ENCODE measurements at places on chromosomes 5 and 9.

DNA sequence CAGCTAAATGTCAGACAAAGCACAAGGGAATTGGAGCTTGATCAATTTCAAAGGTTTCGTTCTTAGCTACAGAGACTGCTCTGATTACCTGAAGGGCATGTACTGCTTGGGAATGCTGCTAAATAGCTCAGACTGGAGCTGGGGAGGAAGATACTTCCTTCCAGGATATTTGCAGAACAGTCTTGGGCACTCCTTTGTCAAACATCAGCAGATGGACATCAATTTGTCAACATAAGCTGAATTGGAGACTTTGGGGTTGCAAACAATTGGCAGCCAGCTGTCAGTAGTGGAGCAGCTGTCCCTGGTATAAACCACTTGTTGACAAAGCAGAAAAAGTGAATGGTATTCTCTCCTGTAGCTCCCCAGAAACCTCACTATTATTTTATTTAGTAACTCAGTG is 182.0 kb downstream of the CCDC192 start:
- no peak for DNase-seq

GRCh38 chr5:73454379-73455036 is 5.9 kb upstream of the FOXD1 start:
- no peak for DNase-seq

GRCh38 chr9:2919347-2919746 is 75.5 kb upstream of the PUM3 start:
- DNase-seq: no peak

DNA sequence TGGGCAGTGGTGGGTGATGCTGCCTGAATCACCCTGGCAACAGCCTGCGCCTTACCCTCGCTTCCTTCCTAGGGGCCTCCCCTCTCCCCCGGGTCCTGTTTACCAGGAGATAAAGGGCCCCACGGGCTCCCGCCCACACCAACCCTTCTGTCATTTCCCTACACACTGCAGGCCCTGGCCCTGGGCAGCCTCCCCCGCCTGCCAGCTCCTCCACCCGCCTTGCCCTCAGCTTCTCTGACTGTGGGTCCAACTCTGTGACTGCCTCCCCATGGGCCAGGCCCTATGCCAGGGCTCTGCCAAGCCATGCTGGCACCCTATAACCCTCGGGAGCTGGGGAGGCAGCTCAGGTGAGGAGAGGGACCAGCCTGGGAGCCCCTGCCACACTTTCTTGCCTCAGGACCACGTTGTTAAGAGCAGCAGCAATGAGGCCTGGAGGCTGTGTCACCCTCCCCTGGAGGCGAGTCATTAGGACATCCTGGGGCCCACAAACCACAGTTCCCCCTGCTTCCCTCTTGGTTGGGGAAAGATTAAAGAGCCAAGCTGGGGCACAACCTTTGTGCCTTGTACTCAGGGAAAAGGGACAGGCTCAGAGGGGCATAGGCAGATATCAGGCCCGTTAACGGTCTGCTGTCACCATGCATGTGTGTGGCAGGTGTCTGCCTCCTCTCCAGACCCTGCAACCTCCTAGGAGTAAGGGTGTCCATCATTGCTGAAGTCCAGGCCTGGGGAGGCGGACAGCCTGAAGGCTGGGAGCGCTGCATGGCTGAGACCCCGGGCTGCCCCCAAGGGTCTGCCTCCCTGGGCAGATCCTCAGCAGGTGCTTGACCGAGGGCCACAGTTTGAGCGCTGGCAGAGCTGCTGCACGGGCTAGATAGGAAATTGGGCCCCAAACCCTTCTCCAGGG is 2.8 kb downstream of the MGAT4B start:
- peak; percentile 69 for DNase-seq

DNA sequence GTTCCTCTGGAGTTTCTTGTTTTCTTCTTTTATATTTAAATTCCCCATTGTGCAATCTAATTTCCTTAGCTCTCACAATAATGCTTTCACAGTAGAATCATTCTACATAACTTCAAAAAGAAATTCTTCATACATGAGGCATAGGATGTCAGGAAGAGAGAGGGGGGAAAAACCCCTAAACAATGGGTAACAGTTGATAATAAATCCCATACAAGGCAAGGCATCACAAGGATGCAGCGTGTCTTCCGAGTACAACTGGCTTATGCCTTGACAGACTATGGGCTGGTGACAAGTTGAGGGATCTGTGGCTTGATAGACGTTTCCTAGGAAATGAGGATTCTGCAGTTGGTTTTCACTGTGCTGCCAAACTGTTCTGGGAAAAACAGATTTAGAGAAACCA is 247.4 kb downstream of the ARL15 start:
- DNase-seq: no peak

- no peak for DNase-seq
Observed at GRCh38 chr9:121026260-121026691, 23.8 kb downstream of the C5 start.

DNA sequence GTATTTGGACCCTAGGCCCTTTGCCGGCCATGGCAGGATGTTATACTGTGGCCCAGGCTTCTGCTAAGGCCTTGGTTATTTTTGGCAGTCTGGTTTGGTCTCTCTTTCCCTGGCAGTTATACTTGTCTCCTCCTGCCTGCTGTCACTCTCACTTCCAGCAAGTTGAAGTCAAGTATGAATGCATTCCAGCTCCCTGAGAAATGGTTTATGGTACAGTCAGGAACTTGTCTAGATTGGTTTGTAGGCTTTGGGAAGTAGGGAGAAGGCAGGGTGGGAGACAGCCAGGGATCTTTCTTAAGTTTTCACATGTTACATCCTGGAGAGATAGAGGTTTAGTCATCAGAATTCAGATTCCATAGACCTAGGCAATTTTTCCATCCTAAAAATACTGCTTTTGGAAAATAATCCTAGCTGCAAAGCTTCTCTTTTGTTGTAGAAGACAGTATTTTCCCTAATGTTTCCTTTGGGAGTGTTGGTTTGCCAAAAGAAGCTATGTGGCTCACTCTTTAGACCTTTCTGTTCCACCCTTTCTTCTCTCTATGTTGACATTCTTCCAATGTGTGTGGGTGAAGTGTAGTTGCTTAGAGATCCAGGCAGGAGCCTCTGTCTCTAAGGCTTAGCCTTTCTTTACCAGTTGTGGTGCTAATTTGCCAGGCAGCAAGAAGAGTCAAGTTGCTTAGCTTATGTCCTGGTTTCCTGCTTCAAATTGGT is 2.5 kb upstream of the KDM3B start:
- DNase-seq: no peak

- no peak for DNase-seq
Observed at GRCh38 chr9:70880535-70880934, 240.9 kb downstream of the TRPM3 start.

DNA sequence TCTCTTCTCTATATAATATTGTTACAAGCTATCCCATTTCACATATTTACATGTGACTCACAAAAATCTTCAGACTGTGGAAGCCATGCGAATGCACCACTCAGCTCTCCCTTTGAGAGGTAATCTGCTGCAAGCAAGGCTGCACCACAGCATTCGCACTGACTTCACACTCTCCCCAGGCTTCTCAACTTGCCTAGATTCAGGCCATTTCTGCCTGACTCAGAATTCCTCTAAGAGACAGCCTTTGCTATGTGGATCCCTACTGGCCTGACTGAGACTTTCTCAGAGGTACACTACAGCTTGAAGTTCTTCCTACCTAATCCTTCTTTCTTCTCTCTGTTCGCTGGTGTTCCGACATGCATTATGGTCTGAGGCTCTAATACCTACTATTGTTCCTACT is 21.1 kb upstream of the DMRTA1 start:
- DNase-seq: no peak

DNA sequence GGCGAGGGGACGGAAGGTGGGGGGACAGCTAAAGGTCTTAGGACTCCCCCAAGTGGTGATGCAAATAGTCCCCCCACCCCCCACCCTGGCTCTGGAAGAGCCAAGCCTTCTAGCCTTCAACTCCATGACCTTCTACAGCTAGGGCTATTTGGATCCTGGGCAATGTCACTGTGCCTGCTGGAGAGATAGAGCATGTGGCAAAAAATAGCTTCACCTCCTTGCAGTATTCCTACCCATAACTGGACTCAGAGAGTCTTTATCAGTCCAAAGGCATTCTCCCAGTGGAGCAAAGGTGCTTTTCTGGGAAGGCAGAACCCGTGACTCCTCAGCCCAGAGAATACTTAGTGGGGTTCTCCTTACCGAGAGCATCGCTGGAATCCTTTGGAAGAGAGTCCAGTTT is 48.9 kb upstream of the PPARGC1B start:
- no peak for DNase-seq

DNA sequence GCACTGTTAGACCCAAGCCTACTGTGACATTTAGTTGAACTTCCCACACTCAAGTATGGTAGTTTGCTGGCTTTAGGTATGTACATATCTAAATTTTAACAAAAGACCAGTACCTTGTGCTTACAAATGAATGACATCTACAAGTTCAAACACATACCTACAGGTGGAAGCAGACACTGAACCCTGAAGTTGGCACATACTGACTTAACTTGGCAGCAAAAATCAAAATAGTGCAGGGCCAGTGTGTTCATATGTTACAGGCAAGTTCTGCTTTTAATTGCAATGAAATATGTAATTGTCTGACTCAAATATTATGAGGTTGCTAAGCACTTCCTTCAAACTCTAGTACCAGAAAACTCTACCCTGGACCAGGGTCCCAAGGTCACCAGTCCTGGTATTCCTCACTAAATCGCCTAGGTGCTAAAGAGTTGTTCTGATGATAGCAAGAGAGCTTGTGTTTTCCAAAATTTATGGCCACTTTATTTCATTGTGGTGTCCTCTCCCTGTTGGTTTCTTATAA is 77.4 kb downstream of the MEGF10 start:
- DNase-seq: no peak

DNA sequence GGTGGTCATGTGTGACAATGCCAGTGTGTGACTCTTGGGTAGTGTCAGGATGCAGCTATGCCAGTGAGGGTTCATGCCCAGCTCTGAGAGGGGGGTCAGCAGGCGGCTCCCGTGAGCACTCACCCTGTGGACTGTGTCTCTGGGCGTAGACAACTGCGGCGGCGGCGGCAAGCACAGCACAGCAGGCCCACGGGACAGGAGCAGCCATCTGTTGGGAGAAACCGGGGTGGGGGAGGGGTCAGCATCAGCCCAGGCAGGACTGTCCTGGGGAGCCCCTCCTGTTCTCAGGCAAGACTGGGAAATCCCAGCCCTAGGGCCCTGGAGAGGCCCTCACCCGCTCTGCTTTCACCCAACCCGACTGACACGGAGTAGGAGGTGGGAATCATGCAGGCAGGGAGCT is 20.8 kb downstream of the CNTFR start:
- no peak for DNase-seq

DNA sequence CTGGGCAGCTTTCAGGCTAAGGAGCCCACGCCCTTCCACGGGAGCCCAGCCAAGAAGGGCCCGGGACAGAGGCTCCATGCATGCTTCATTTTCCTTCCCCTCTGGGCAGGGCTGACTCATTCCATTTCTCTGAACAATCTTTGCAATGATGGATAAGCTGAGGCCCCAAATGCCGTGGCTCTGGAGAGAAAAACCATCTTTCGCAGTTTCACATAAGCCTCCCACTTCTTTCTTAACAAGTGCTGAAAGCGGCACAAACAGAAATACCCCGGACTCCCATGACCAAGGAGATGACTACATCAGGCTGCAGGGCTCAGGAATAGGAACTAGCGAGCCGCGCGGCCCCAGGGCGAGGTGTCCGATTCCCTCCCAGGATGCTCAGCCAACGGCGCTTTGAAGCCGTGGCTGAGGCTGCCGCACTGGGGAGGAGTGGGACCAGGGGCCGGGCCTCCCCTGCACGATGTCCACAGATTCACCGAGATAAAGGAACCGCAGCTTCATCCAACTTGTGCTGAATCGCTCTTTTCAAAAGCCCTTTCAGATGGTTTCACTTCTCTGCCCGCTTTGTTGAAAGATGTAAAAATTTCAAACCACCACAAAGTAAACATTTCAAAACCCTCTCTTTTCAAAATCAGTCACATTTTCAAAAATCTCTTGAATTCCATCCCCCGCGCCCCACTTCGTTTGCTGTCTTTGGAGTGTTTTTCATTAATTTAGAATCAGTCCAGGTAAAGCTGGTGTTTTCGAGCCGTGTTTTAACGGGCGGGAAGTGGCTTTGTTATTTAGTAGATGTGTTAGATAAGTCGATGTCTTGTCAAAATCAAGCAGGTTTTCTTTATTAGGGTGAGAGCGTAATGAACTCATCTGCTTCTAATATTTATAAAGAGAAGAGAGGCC is 96.5 kb upstream of the LMX1B start:
- DNase-seq: peak; percentile 54

- no peak for DNase-seq
Observed at GRCh38 chr5:132183723-132184122, 43.9 kb downstream of the P4HA2 start.

DNA sequence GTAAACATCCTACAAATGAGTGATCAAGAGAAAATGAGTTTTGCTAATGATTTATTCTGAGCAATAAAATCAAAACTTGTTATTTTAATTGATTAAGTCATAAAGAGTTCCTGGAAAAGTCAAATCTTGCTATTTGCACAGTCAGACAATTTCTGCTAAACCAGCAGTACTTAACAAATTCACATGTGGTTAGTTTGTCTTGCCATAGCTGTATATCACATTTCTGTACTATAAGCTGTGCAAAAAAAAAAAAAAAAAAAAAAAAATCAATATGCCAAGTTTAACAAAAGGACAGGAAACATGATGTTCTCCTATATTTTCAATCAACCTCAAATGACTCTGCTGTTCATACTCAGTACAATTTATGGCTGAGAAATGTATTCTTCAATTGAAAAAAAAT is 24.9 kb downstream of the POU5F2 start:
- DNase-seq: no peak

- no peak for DNase-seq
Observed at GRCh38 chr9:109766351-109766750, 13.6 kb upstream of the PALM2AKAP2 start.

DNA sequence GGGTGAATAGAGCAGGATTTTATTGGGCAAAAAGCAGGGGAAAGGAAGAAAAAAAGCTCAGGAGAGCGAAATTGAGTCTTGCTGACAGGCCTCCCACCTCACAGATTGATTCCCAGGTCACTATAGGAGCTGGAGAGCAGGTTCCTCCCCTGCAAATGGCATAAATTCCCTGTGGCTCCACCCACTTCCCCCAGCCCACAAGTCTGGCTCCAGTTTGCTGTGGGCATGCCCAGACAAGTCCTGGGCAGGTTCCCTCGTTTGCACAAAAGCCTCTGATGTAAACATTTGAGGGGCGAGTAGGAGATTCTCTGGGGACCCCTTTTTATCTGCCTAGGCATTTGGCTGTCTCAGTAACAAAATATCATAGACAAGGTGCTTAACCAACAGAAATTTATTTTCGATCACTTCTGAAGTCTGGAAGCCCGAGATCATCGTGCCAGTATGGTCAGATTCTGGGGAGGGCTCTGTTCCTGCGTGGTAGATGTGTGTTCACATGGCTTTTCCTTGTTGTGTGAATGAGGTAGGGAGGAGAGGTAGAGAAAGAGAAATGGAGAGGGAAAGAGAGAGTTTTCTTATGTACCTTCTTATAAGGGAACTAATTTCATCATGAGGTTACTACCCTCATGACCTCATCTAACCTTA is 614.5 kb downstream of the MAT2B start:
- no peak for DNase-seq

DNA sequence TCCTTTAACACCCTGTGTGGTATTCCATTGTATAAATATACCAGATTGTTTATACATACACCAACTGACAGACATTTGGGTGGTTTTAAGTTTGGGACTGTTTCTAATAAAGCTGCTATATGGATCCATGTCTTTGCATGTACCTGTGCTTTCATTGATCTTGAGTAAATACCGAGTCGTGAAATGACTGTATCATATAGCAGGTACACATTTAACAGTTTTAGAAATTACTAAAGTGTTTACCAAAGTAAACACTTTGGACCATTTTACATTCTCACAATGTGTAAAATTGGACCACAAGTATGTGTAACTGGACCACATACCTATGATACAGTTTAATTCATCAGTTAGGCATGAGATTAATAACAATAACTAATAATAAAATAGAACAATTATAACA is 175.2 kb downstream of the FBXL17 start:
- no peak for DNase-seq

GRCh38 chr5:123116058-123116457 is 27.0 kb downstream of the PRDM6 start:
- no peak for DNase-seq
